ENCODE measurements at places on chromosomes 7 and 10. TPM values are rescaled to one million over a fixed set of nuclear protein-coding genes. Genes with fewer than 3 reads are reported as not detected.
A peak's percentile ranks its signal among the peaks of the same experiment; 100 is the strongest.

NPY gene
- 8.6 TPM for total RNA-seq

PDLIM1 gene
- 66.2 TPM for total RNA-seq

PNPLA8 gene
- total RNA-seq: 15.0 TPM

PTPRZ1 gene
- 18.5 TPM for total RNA-seq

NKX1-2 gene
- not detected for total RNA-seq

DNA sequence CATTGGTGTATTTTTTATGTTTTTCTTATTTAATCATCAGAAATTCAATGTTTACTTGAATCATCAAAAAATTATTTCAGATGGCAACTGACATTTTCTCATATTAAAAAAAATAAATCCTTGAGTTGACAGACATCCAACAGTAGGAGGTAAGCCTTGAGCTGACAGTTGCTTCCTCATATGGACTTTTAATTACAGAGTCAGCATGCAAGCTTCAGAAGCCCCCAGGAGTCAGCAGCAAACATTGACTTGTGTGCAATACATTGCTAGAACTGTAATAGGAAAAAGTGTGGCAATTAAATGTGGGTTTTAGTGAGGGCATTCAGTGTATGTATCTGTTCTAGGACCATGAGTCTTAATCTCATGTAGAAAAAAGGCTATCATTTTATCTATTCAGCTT, 62.4 kb upstream of the TAS2R16 start:
- no peak for DNase-seq

GRCh38 chr10:75076348-75076747, 35.1 kb upstream of the SAMD8 start:
- DNase-seq: no peak

GRCh38 chr7:48868916-48869315, 55.4 kb upstream of the CDC14C start:
- DNase-seq: no peak

DNA sequence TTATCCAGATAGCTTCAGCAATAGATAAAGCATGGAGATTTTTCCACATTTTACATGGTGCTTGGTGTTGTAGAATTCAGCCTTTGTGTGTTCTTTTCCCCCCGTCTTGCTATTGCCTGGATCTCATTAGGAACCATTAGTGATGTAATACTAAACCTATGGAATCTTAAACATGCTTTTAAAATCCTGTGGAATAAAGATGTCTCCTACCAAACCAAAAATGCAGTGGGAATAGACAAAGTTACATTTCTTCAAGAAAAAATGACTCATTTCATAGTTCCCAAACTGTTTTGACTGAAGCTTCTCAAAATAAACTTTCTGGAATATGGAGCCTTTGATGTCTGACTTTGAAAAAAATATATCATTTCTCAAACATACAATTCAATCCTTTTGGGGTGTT, 44.0 kb downstream of the CALD1 start:
- DNase-seq: no peak

DNA sequence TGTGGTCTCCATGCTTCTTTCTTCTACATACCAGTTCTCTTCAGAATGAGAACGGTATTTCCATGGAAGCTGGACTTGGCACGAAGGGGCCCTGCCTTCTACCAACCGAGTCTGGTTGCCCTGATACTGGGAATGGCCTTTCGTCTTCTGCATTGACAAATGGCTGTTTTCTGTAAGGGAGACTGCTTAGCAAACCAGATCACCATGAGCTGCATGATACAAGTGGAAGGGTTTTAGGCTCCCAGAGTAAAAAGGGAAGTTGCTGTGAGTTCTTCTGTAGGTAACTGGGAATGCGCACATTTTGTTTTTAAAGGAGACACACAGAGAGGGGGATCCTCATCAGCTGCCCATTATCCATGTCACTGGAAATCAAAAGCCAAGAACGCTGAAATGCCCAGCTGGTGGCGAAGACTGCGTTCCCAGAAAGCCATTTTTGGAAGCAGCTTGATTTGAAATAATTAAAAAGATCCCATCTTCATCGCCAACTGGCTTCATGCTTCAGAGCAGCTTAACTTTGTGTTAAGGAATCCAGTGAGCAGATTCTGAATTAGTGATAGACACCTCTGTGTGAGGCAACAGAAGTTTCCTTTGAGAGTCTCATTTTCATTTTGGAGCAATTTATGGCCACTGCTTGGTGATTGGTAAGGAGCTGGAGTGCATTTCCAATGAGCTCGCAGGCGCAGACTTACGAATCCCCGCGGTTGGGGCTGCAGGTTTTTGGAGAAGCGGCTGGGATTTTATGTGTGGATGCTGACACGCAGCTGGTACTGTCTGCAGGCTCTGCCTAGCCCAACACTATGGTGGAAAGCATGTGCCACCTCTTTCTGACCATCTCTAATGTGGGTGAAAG, 672.7 kb upstream of the FOXK1 start:
- DNase-seq: no peak

GRCh38 chr7:43650457-43651052, 67.6 kb downstream of the STK17A start:
- DNase-seq: no peak

DNA sequence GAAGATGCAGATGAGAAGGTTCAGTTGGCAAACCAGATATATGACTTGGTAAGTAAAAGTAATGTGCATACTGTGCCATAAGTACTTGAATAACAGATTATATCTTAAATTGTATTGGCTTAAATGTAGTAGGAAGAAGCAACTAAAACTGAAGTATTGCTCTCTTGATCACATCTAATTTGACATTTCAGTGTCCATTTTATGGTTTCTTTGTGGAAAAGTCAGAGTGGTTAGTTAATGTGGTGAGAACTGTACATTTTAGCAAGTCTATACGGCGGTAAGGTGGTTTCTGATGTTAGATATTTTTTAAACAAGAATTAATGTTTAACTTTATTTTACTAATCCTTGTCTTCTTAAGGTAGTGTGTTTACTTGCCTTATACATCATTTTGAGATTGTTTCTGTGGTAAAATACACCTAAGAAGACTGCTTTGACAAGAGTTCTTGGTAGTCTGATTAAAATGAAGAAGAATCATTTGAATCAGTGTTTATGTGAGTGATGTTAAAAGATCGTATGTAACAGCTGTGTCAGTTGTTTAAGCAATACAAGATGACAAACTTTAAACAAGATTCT, 5.1 kb downstream of the ING3 start:
- DNase-seq: no peak

DNA sequence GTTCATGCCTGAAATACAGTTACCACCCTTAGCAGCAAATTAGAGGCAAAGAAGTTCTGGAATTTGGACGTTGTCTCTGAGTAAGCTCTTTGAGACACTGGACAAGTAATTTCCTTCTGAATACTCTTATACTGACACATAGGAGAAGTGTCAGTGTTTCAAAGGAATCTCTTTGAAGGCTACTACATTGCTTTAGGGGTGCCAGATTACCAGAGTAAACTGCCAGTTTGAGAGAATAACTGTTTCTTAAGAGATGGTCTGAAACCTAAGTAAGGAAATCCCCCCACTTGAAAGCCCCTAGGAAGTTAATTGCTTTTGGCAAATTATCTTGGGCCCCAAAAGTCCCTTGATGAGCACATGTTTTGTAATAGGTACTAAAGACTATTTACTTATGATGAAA, 3.4 kb downstream of the FAS start:
- DNase-seq: no peak

GRCh38 chr10:18325889-18326531, 185.8 kb downstream of the CACNB2 start:
- DNase-seq: no peak

GRCh38 chr10:98110356-98110755, 24.1 kb upstream of the R3HCC1L start:
- DNase-seq: no peak

- DNase-seq: no peak
These were observed 12.9 kb downstream of the MMRN2 start for GRCh38 chr10:86944471-86944870.

- no peak for DNase-seq
These were observed 8.4 kb downstream of the THAP5 start for GRCh38 chr7:108561047-108561619.

DNA sequence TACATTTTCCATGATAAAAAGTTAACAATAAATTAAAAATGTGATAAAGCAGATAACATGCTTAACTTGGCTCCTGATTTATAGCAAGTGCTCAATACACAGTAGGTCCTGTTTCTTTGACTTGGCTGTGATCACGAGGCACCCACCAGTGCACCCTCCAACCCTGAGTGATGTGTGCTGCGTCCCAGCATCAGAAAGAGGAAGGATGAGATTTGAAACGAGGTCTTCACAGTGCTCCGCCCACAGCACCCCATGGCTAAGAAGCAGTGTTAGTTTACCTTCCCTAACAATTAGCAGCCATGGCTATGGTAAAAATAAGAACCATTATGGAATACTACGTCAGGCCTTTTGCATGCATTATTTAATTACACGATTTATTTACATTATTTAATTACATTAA, 292.0 kb upstream of the ZMIZ1 start:
- DNase-seq: no peak

DNA sequence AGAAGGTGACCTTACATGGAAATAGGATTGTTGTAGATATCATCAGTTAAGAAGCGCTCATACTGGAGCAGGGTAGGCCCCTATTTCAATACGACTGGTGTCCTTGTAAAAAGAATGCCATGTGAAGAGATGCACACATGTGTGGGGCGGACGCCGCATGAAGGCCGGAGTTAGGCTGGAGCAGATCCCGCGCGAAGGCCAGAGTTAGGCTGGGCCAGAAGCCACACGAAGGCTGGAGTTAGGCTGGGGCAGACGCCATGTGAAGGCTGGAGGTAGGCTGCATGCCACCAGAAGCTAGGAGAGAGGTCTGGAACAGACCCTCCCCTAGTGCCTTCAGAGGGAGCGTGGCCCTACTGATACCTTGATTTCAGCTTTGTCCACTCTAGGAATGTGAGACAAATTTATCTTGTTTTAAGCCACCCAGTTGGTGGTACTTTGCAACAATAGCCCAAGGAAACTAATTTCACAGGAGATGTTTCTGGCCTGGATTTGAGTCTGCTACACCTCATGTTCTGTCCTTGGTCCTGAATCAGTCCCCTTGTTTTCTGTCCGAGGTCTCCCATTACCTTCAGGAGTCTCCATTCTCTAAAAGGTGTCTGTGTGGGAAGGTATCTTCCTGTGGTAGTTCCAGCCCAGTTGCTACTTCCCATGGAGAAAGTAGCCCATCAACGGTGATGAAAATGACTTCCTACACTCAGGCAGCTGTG, 585.8 kb downstream of the LRMDA start:
- no peak for DNase-seq

- no peak for DNase-seq
These were observed 35.9 kb downstream of the CCM2 start for GRCh38 chr7:45035893-45036292.

DNA sequence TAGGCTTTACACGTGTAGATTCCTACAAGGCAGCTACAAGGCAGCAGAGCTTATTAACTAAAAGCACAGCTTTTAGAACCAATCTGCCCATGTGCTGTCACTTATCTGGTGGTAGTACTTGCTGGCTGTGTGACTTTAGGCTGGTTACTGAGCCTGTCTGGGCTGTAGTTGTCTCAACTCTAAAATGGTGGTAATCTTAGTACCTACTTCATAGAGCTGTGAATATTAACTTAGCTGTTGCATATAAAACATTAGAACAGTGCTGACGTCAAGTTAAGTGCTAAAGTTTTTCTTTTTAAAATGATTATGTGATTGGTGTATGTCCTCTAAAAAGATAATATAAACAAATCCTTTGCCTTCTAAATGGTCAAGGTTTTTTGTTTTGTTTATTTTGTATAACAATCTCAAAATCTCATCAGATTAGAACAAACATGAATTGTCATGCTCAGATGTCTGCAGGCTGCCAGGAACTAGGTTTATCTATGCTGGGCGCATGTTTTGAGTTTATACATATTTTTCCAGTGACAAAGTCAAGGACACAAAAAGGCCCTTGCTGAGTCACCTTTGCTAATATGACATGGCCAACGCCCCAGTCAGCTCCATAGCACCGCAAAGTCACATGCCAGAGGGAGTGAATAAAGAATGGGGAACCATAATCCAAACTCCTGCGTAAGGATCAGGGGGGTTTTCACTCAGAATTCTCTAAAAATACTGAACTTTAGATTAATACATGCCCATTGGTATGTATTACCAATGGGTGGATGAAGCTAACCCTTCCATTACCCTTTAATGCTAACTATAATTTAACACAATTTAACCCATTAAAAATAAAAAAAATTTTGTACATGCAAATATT, 39.8 kb upstream of the ARL4A start:
- DNase-seq: peak; percentile 38

GRCh38 chr10:71789871-71790270, 16.6 kb upstream of the VSIR start:
- DNase-seq: no peak

- DNase-seq: no peak
These were observed 113.7 kb downstream of the RGS10 start for GRCh38 chr10:119428789-119429188.

GRCh38 chr7:112056409-112056808, 149.8 kb downstream of the DOCK4 start:
- no peak for DNase-seq

DNA sequence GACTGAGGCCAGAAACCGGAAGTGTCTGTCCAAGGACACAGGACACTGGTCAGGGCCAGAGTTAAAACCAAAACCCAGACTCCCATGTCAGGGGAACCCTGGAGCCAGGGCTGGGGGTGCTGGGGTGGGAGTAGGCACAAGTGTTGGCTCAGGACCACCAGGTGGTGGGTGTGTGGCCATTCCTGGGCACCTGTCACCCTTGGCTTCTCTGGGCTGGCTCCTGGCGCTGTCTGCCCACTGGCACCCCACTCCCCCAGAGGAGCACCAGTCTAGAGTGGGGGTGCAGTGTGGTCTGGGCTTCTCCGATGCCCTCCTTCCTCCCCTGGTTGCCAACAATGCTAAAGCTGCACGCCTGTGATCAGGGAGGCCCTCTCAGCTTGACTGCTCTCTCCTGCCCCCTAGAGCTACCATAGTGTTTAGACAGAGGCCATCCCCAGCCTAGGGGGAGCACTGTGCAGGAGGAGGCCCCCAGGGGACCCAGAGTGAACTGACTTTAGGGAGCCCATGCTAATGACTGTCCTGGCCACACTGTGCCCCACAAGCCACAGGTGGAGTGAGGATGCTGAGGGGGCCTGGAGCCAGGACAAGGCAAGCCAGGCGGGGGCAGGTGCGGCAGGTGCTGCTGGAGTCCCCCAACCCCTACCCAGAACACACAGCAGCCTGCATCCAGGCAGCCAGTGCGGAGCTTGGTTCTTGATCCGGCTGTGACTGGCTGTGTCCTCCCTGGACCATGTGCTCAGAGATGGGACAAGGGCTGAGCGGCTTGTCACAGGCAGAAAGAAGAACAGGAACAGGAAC, 11.0 kb downstream of the RASGEF1A start:
- DNase-seq: peak; percentile 9

GRCh38 chr10:119454316-119454715, 88.2 kb downstream of the RGS10 start:
- DNase-seq: no peak

All from body of pancreas (tissue), 4 donors.